ENCODE measurements at places on chromosomes 3 and 15. TPM values are rescaled to one million over a fixed set of nuclear protein-coding genes. Genes with fewer than 3 reads are reported as not detected.

Gene GNAT1
- not detected for total RNA-seq

GRCh38 chr15:97189162-97189780 is 771.2 kb upstream of the ARRDC4 start:
- no peak overlapping the region for H3K27ac ChIP-seq
- H3K4me1 ChIP-seq = no peaks in the 10 kb centered on the region
- H3K36me3 ChIP-seq = no peaks in the 10 kb centered on the region
- H3K4me3 ChIP-seq = no peak overlapping the region
- no peak for DNase-seq

DNA sequence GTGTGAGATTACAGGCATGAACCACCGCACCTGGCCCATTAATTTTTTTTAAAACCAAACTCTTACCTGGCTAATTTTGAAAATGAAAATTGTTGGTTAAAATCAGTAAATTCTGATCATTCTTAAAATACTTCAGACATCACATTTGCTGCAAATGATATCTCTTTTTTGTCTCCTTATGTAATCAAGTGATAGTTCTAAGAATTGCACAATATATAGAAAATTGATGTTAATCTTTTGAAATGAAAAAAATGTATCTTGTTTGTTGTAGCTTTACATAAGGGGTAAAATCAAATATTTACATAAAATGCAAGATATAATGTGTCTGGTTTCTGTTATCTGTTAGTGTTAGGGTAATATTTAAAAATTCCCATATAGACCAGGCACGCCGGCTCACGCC is 5.0 kb downstream of the GTPBP8 start:
- peaks cover 14% of the 10 kb centered on the region for H3K36me3 ChIP-seq
- peak overlapping the region; percentile 18 for H3K27ac ChIP-seq
- peaks cover 39% of the 10 kb centered on the region for H3K4me1 ChIP-seq
- no peaks in the 10 kb centered on the region for H3K27me3 ChIP-seq
- DNase-seq = no peak

Gene ANKUB1
- total RNA-seq = not detected

Gene MIX23
- total RNA-seq = 48.2 TPM

- DNase-seq = no peak
- H3K27me3 ChIP-seq = no peaks in the 10 kb centered on the region
- H3K27ac ChIP-seq = no peak overlapping the region
These were observed 93.9 kb upstream of the RPL32 start for GRCh38 chr3:12935023-12935860.

GRCh38 chr3:183287301-183287971 is 34.4 kb downstream of the B3GNT5 start:
- no peak for DNase-seq
- peaks cover 26% of the 10 kb centered on the region for H3K4me1 ChIP-seq
- H3K4me3 ChIP-seq = peak overlapping the region; percentile 61
- no peaks in the 10 kb centered on the region for H3K36me3 ChIP-seq
- peak overlapping the region; percentile 88 for H3K27ac ChIP-seq
- H3K27me3 ChIP-seq = no peaks in the 10 kb centered on the region

Gene ARHGAP31
- total RNA-seq = 64.6 TPM

Gene DUOX1
- 0.08 TPM for total RNA-seq

Gene DCUN1D1
- total RNA-seq = 55.9 TPM

Gene CCR9
- total RNA-seq = not detected

GRCh38 chr3:184716622-184717398 is 4.9 kb upstream of the MAGEF1 start:
- no peak overlapping the region for H3K4me3 ChIP-seq
- H3K27me3 ChIP-seq = peaks cover 2% of the 10 kb centered on the region
- H3K4me1 ChIP-seq = peaks cover 15% of the 10 kb centered on the region
- DNase-seq = no peak

DNA sequence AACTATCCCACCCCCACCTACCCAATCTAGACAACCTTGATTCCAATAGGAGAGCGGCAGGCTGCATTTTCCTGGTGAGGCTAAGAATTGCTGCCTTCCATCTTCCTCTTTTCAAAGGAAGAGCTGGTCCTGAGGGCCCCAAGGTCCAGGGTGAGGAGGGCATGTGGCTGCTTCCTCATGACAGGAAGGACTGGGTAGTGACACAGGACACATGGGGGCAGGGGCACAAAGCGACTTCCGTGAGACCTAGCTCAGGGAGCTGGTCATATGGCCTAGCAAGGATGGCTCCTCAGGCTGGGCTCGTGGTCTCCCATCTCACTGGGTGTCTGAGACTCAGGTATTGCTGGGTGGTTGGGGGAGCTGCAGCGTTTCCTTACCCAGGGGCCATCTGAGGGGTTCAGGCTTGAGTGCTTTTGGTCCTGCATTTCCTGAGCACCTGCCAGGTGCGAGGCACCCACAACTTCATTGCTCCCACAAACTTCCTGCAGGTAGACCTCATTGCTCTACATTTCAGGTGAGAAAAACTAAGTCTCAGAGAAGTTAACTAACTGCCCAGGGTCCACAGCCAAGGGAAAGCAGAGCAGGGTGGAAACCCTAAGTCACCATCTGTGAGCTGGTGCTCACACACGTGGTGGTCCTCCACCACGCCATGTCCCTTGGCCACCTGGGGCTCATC is 160.0 kb upstream of the TLE3 start:
- no peaks in the 10 kb centered on the region for H3K36me3 ChIP-seq
- no peak overlapping the region for H3K27ac ChIP-seq
- H3K27me3 ChIP-seq = peaks cover 36% of the 10 kb centered on the region
- no peak overlapping the region for H3K4me3 ChIP-seq

DNA sequence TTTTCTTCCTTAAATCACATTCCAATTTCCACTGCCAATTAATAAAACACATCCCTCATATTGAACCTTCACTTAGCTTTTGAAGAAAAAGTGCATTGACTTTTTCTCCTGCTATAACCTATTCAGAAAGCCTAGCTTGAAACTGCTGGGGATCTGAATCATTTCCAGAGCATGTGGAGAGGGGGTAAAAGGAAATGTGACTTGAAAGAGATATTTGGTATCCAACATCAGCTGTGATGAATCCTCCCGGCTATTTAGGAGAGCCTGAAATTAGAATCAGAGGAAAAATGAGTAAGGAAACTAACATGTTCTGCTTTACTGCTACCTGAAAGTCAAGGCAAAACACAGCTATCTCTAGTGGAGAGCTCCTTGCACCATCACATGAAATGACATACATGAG is 2.6 kb upstream of the GNB5 start:
- DNase-seq = no peak
- no peak overlapping the region for H3K4me3 ChIP-seq
- H3K36me3 ChIP-seq = no peaks in the 10 kb centered on the region
- no peaks in the 10 kb centered on the region for H3K4me1 ChIP-seq
- no peak overlapping the region for H3K27ac ChIP-seq

Gene NEO1
- total RNA-seq = 8.0 TPM

DNA sequence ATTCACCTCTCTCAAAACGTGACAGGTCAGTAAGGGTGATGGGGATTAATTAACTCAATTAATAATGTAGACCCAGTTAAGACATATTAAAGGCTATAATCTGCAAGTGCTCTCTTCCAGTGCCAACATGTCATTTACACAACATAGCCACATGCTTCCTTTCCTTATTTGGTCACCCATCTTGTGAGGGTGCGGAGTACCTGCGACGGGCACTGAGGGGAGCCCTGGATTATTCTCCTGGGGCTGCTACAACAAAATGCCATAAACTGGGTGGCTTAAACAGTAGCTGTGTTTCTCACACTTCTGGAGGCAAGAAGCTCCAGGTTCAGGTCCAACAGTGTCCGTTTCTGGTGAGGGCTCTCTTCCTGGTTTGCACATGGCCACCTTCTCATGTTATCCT is 157.4 kb upstream of the LRTM1 start:
- no peak overlapping the region for H3K4me3 ChIP-seq
- no peaks in the 10 kb centered on the region for H3K4me1 ChIP-seq
- H3K27me3 ChIP-seq = no peaks in the 10 kb centered on the region
- H3K36me3 ChIP-seq = no peaks in the 10 kb centered on the region
- no peak for DNase-seq

DNA sequence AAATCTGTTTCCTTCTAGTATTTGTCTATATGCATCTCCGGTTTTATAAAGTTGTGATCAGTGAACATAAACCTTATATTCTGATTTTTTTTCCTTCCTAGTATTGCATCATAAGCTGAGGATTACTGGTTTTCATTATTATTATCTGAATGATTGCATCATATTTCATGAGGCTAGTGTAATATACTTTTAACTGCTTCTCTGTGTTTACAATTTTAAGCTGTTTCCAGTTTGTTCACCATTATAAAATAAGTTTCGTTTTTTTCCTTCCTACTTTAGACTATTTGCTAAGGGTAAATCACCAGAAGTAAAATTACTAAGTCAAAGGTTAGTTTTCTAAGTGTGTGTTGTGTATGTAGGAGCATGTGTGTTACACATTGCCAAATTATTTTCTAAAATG is 20.2 kb downstream of the SEMA6D start:
- H3K36me3 ChIP-seq = no peaks in the 10 kb centered on the region
- DNase-seq = no peak
- H3K4me3 ChIP-seq = no peak overlapping the region
- no peaks in the 10 kb centered on the region for H3K4me1 ChIP-seq
- H3K27me3 ChIP-seq = no peaks in the 10 kb centered on the region

DNA sequence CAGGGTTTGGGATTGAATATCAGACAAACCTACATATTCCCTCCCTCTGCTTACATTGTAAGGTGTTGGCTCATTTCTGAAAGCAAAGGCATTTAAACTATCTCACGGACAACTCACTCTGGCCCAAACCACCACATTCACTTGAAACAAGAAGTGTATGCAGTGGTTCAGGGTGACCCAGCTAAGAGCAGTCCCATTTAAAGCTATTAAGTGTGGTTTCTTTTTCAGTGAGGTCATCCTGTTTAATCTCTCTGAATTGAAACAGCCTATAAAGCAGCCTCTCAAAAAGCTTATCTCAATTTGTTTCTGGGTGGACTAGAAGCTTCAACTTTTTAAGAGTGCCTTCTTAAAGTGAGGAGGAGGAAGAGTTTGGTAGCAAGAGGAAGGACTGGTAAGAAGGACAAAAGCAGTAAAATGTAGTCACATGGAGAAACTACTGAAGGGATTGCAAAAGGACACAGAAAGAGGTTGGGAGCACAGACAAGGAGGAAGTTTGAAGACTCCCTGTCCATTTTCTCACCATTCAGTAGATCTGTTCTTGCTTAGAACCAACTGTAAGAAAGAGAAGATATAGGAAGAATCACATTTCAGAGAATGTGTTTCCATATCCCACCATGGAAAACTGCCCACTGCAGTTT is 151.6 kb downstream of the TMCO5A start:
- H3K4me3 ChIP-seq = peak overlapping the region; percentile 83
- H3K27ac ChIP-seq = no peak overlapping the region
- H3K27me3 ChIP-seq = peaks cover 16% of the 10 kb centered on the region
- no peaks in the 10 kb centered on the region for H3K36me3 ChIP-seq

Gene SLC24A5
- total RNA-seq = not detected

DNA sequence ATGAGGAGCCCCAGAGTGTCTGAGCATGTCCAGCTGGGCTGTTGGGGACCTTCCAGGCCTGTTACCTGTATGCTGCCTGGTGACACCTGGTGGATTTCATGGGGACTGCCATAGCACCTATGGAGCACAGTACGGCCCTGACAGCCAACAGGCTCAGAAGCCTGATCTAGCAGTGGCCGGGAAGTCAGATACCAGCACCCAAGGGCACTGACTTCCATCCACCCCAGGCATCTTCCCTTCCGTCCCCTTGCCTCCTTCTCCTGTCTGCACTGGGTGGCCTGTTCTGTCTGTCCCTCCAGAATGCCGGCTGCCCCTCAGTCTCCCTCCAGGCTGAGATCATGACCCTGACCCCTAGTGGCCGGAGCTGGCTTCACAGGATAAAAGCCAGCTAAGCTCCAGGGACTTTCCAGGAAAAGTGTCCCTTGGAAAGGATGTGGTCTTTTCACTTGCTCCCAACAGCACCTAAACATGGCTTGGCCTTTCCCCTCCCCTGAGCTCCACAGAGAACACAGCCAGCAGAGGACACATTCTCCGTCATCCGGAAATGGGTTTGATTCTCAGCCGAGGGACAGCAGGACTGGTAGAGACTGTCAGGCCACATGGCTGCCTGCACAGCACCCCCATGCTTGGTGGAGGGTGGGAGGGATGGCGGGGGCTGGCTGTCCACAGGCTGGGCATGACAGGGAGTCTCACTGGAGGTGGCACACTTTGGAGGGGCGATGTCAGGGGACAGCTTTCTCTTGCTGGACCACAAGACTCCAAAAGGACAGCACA is 9.5 kb downstream of the RPS17 start:
- peaks cover 15% of the 10 kb centered on the region for H3K4me1 ChIP-seq
- peak; percentile 73 for DNase-seq
- H3K4me3 ChIP-seq = peak overlapping the region; percentile 45
- peak overlapping the region; percentile 13 for H3K27ac ChIP-seq

DNA sequence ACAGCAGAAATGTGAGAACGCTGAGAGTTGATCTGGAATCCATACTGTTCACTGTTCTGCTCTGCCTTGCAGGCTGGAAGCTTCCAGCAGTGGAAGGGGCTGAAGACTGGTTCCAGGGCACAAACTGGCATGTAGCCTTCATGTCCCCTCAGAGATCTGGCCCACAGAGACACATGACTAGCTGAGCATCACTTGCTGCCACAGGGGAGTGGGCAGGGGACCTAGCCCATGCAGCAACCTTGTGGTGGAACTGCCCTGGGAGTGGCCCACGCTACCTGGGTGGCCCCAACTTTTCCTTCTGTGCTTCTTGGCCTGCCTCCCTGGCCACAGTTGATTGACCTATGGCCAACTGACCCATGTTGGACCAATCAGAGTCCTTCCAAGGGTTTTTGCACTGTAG is 98.1 kb downstream of the TPRA1 start:
- no peak overlapping the region for H3K27ac ChIP-seq
- peaks cover 20% of the 10 kb centered on the region for H3K27me3 ChIP-seq
- DNase-seq = no peak
- no peaks in the 10 kb centered on the region for H3K4me1 ChIP-seq

DNA sequence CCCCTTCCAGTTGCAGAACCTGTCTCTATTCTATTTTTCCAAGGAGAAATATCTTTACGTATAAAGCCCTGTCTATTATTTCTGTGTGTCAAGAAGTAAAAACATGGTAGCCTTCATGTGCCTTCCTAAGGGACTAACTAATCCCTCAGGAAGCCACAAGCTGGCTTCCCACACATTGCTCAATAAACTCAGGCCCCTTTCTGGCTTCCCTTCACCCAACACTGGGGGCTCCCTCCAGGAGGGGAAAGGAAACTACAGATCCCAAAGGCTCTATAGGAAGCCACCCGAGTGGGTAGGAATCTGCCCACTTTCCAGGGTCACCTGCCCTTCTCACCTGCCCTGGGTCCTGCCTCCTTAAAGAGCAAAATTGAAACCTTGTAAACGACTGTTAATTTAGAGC is 4.6 kb downstream of the TLE3 start:
- H3K36me3 ChIP-seq = peaks cover 31% of the 10 kb centered on the region
- H3K4me3 ChIP-seq = peak overlapping the region; percentile 99
- H3K27me3 ChIP-seq = peaks cover 14% of the 10 kb centered on the region
- no peak for DNase-seq
- peak overlapping the region; percentile 96 for H3K27ac ChIP-seq

GRCh38 chr3:135779024-135779423 is 186.5 kb upstream of the PPP2R3A start:
- H3K27me3 ChIP-seq = no peaks in the 10 kb centered on the region
- no peaks in the 10 kb centered on the region for H3K36me3 ChIP-seq
- H3K4me1 ChIP-seq = no peaks in the 10 kb centered on the region
- no peak overlapping the region for H3K4me3 ChIP-seq
- no peak overlapping the region for H3K27ac ChIP-seq

All from natural killer cell treated with Interleukin-12 subunit alpha and Interleukin-12 subunit beta and Interleukin-15 and Interleukin-18, amount 100 ng/mL, for 72 hours (primary cell).